ENCODE measurements at places on chromosomes 4 and X.

GRCh38 chr4:31787701-31788100 is 1067.5 kb downstream of the PCDH7 start:
- DNase-seq, result no peak

GRCh38 chr4:103026868-103027267 is 7.4 kb upstream of the SLC9B1 start:
- DNase-seq, result no peak

GRCh38 chr4:106601519-106601918 is 232.9 kb upstream of the GIMD1 start:
- DNase-seq, result no peak

DNA sequence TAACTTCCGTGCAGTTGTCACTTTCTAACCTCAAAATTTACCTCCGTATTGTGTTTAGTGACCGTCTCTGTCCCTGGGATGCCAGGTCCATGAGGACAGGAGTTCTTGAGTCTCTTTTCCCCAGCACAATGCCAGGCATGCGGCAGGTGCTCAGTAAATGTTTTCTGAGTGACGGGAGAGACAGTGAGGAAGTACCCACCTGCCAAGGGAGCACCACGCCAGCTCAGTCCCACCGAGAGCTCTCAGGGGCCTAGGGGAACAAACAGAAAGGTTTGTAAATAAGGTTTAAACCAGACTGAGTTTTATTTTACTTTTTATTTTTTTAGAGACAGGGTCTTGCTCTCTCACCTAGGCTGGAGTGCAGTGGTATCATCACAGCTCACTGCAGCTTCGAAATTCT is 81.5 kb upstream of the NKX1-1 start:
- no peak for DNase-seq

- no peak for DNase-seq
Measured at GRCh38 chrX:39248330-39248729, 447.1 kb downstream of the MID1IP1 start.

GRCh38 chr4:107490116-107490515 is 229.9 kb downstream of the PAPSS1 start:
- DNase-seq, result no peak

DNA sequence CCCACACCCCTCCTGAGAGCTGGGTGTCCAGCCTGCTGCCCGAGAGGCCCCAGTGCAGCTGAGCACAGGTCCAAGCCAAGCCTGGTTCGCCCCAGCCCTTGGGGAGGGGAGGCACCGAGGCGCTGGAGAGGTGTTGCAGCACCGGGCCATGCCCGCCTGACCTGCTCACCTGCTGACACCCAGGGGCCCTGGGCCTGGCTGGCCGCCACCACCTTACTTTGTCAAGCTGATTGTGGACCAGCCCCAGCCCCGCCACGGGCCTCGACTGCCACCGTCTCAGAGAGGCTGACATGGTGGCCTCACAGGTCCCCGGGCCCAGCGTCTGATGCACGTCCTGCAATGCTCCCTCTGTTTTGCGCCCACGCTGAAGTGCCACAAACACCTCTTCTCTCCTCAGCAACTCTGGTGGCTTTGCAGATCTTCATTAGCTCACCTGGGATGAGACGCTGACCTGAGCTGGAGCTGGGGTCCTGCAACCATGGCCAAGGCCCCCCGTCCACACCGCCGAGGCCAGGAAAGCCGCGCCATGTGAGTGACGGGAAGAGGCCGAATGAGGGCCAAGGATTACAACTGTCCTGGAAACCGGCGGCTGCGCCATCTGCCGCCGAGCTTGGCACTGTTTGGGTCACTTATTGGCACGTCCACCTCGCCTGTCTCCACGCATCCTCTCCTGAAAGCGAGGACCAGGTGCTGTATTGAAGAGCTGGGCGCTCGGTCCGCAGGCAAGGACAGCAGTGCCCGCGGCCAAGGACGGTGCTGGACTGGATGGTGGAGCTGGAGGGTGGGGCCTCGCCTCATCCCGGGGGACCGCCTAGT is 7.6 kb downstream of the CPLX1 start:
- DNase-seq, result no peak

DNA sequence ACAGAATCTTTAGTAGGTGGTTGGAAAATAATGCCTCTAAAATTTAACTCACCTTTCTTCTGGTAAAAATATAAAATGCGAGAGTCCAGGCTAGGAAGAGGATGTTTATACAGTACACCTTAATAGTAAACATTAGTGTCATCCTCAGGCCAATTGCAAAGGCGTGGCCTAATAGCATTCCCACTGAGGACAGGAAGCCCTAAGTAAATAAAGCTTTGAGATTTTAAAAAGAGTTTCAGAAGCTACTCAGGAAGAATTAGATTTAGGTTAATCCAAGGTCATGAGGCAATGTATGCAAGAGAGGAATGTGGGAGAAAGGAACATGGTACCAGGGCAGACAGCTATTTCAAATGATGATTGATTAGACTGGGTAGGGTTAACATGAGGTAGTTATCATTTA is 49.5 kb downstream of the RPGR start:
- DNase-seq, result no peak

- DNase-seq, result no peak
Measured at GRCh38 chrX:48745222-48745621, 16.3 kb upstream of the GLOD5 start.

GRCh38 chr4:184389978-184390900 is 84.1 kb downstream of the IRF2 start:
- no peak for DNase-seq

DNA sequence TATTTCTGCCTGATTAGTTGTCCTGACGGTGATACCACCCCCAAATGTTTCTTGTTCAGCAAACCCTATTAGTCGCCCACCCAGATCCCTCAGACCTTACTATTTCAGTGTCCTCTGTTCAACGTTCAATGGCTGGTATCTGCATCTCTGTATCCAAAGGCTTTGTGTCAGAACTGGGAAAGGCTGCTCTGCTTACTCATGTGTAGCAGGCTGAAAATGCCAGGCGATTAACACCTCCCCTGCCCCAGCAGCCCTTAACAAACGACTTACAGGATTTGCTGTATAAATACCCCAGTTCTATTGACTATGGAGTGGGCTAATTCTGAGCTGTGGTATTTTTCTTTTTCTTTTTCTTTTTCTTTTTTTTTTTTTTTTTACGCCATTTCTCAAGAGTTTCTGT is 415.0 kb downstream of the ZNF674 start:
- no peak for DNase-seq

GRCh38 chr4:98448908-98449307 is 187.7 kb downstream of the RAP1GDS1 start:
- no peak for DNase-seq

DNA sequence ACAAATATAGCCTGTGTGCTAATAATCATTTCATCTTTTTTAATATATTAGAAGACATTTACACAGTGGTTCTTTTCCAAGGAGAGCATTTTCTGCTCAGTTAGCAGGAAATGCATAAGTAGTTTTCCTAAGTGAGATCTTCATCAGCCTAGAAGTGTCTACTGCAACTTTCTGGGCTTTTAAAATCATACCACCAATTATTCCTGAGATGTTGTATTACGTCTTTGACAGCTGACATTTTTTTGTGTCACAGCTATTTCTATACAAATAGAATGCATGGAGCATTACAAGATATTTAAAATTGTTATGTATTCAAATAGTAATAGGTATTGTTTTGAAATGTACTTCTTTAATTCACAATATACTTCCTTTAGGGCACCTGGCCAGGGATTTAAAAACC is 158.0 kb downstream of the GRID2 start:
- DNase-seq, result no peak

- DNase-seq, result no peak
Measured at GRCh38 chr4:780716-781492, 45.0 kb downstream of the CPLX1 start.

GRCh38 chrX:72470532-72471223 is 102.0 kb downstream of the HDAC8 start:
- no peak for DNase-seq

DNA sequence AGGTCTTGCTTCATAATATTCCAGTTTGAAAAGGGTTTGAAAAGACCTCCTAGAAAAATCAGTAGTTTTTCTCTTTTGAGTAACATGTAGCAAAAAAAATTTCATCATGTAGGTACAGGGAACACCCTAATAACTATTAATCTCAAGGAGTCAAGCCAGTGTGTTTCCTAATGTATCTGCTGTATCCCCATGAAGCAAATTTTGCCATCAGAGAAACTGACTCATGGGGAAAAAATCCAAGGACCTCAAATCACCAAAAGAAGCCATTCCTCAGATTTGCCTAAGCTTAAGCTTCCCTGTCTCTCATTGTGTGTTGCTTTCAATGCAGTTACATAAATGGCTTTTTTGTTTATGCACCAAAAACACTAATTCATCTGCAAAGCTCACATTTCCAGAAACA is 29.7 kb downstream of the F9 start:
- DNase-seq, result no peak

- DNase-seq, result no peak
Measured at GRCh38 chrX:2134782-2135181, 366.0 kb downstream of the DHRSX start.

DNA sequence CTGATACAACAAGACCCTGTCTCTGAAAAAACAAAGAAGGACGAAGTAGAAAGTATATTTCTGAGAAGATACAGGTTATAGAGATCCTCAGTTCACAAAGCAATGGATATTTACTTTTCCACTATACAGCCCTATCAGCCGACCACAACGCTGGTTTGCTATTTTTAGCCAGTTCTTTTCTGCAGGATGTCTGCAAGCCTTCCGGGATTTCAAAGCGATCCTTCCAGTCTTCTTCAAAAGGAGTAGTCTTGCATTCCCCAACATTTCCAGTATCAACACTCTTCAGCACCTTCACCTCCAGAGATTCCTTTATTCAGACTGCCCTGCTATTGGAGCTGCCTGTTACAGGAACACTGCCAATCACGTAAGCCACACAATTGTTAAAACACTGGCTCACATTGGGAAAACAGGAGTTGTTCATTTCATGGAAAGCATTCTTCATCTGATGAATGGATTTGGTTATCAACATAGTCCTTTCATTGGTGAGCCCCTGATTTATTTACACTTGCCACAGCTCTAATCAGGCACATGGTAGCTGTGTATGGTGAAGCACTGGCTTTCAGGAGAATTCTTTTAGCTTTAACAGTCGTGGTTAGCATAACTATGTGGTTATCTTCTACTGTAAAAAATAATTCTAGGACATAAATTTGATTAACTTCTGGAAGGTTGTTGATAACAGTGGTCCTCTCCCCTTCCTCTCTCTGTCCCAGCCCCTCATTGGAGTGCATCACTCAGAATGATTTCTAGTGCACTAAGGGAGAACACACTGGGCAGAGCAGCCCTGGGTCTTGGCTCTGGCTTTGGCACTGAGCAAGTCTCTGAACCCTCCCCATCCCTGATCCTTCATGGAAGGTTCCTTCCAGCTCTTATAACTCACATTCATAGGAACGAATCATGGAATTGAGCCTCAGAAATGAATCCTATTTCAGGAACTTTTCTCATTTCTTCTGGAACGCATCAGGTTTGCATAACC is 109.9 kb upstream of the SORBS2 start:
- DNase-seq, result no peak

GRCh38 chrX:18596096-18596495 is 75.8 kb downstream of the RS1 start:
- DNase-seq, result no peak

GRCh38 chrX:68685685-68686084 is 38.2 kb downstream of the STARD8 start:
- DNase-seq, result no peak

DNA sequence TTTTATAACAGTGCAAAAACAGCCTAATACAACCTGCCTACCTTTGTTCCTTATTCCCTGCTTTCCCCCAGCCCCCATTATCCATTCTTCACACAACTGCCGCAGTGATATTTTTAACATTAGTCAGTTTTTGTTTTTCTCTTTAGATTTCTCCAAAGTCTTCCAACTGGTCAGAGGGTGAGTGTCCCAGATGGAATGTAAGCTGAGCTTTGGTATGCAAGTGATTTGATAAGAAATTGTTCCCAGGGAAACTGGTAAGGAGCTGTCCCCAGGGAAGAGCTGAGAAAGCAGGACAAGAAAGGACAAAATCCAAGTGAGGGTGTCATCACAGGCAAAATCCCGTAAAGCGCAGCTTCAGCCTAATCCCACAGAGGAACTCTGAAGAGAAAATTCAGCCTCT is 475.5 kb upstream of the ADGRL3 start:
- DNase-seq, result peak; percentile 68

DNA sequence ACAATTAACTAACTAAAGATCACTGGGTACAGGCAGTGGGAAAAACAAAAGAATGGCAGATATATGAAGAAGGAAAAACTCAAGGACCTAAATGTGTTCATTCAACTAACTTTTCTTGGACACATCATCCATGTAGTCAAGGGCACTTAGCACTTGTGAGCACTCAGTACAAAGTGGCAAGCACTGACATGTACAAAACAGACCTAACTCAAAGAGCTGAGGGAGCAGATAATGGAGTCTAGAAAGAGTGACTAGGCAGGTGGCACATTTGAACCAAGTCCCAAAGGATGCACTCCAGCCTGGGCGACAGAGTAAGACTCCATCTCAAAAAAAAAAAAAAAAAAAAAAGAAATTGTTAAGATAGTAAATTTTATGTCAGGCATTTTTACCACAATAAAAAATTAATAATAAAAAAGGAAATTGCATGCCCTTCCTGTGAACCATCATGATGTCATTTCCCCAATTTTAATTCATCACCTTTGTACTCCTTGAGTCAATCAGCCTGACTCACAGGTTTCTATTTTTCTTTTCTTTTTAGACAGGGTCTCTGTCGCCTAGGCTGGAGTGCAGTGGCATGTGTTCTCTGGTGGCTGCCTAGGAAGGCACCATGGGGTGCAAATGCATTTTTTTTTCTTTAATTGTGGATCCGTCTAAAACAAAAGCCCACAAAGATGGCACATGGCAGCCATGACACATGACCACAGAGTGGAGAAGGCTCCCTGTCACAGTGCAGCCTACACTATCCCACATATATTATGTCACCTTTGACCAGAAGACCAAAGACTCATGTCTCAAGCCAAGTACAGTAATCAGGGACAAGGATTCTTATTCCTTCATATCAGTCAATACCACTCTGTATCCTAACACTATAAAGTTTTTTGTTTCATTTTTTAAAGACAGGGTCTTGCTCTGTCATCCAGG is 91.9 kb downstream of the CHST7 start:
- DNase-seq, result no peak

DNA sequence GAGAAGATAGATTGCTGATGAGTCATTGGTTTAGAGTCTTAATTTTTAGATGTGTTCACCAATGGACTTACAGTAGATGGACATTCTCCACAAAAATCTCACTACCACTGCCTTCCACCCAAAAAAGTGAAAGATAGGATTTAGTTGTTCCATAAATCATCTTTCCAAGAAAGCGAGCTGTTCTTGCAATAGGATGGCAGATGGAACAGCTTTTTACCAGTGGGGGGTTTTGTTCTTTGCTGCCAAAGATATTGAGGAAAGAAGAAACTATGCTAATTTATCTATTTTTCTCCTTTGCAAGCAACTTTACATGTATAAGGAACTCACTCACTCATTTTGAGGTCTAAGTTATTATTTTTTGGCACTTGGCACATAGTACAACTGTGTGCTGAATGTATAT is 109.5 kb downstream of the ADGRL3 start:
- DNase-seq, result no peak

DNA sequence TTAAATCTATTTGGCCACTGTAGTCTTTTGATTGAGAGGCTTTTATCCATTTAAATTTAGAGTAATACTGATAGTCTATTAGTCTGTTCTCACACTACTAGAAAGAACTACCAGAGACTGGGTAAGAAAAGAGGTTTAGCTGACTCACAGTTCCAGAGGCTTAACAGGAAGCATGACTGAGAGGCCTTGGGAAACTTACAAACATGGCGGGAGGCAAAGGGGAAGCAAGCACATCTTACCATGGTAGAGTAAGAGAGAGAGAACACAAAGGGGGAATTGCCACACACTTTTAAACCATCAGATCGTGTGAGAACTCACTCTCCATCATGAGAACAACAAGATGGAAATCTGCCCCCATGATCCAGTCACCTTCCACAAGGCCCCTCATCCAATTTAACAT is 410.9 kb downstream of the PDGFC start:
- no peak for DNase-seq
